Left forelimb (tissue), 1 donor: ENCODE measurements at places on chromosomes 6 and 20.

DNA sequence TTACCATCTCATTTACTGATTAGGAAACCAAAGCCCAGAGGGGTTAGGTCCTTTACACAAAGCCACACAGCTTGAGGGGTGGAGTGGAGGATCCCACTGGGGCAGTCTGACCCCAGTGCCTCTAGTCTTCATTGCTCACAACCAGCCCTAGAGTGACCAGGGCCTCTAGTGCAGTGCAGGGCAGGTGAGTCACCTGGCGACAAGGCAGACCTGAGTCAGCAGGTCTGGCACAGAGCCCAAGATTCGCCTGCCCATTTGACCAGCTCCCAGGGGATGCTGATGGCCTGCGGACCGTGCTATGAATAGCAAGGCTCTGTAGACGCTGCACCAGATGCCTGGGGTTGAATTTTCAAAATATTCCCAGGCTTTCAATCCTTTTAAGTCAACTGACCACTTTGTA, 29.9 kb downstream of the CDH26 start:
- DNase-seq = no peak

DNA sequence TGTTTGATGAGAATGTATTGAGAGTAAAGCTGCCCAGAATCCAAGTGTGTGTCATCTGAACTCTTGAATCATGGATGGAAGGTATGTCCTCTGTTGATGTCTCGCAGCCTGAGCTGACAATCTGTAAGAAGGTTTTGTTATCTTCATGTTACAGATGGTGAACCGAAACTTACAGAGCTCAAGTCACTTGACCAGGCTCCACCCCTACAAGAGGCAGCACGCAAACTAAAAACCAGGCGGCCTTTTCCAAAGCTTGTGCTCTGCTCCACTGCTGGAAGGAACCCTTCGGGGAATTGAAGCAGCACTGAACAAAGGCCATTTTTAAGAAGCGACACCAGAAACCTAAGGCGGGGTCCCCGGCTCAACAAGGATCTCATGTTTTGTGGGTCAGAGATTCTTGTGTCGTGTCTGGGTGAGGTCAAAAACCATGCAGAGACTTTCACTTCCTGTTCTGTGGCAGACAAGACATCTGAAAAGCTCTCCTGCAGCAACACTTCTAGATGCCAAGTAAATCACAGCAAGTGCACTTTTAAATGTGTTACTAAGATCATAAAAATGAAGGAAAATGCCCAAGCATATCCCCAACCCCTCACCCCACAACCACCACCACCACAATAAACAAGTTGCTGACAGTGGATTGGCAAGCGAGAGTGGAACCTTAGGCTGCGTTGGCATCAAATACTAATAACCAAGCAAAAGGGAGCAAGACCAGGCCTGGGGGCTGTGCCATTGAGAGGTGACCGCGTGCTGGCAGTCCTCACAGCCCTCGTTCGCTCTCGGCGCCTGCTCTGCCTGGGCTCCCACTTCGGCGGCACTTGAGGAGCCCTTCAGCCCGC, 27.3 kb downstream of the NQO2 start:
- no peak for DNase-seq

DNA sequence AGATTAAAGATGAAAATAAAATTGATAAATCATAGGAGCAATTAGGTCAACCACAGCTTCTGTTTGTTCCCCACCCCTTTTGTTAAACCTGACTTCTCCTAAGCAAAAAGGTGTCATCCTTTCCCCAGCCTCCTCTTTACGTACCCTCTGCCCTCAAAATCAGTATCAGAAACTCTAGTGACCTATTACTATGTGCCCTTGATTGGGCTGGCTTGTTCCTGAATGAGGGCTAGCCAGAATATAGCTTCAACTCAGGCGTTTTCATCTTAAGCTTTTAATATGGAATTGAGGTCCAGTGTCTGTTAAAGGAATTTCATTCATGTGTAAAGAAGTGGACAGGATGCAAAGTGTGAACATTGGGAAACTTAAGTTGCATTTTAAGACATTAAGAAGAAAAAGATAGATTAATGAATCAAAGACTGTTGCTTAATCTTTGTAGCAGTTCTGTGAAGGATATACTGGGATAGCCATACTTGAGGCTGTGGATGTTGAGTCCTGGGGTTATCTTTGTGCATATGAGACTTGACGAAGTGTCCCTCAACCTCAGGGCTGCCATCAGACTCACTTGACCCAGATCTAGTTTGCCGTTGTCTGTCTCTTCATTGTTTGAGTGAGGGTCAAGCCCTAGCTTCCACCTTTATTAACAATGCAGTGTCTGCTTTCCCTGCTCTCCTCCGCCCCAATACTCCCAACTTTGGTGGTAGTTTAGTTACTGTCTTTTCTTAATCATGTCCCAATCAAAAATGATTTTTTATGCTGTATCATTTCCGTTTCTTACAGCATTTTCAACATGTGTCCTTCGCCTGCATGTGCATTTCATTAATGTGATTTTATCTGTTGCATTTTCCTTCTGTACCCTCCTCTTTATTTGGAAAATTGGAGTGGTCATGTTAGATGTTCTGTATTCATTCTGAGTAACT, 1.9 kb downstream of the TBPL1 start:
- DNase-seq = no peak

DNA sequence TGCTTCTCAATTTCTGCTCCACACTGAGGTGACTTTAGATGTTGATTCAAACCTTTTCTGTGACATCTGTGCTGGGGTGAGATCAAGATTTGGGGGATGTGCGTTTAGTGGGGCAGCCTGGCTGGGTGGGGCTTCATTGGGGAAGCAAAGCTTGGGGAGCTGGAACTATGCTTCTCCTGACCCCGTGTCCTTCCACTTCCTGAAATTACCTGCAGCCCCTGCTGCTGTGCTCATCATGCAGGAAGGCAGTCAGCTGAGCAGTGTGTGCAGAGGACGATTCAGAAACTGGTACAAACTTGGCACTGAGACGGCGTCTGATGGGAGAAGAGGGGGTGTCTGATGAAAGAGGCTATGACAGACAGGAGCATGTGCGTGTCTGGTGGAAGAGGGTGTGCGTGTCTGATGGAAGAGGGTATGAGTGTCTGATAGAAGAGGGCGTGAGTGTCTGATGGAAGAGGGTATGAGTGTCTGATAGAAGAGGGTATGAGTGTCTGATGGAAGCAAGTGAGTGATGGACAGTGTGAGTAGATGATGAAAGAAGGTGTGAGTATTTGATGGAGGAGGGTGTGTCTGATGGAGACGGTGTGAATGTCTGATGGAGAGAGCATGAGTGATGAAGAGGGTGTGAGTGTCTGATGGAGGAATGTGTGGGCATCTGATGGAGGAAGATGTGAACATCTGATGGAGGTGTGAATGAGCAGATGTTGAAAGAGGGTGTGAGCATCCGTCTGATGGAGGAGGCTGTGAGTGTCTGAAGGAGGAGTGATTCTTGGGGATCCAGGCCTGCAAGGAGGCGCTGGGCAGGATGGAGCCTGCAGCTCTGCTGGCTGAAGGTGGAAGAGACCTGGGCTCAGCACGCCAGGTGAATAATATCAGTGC, 103.4 kb downstream of the SYCP2 start:
- peak; percentile 38 for DNase-seq

DNA sequence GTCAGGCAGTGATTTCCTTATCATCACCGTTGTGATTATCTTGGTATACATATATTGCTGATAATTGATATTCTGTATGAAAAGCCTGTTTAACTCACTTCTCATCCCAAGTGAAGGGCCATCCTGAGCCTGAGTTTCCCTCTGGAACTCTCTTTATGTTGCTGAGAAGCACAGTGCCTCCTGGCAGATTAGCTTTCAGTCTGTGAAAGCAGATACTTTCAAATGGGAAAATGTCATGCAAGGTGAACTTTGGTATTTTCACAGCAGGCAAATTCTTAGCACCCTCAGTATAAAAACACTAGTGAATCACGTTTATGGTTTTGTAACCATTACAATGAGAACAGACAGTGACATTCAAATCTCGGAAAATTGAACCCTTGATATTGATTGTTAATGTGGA, 151.6 kb downstream of the PRIM2 start:
- DNase-seq = no peak

DNA sequence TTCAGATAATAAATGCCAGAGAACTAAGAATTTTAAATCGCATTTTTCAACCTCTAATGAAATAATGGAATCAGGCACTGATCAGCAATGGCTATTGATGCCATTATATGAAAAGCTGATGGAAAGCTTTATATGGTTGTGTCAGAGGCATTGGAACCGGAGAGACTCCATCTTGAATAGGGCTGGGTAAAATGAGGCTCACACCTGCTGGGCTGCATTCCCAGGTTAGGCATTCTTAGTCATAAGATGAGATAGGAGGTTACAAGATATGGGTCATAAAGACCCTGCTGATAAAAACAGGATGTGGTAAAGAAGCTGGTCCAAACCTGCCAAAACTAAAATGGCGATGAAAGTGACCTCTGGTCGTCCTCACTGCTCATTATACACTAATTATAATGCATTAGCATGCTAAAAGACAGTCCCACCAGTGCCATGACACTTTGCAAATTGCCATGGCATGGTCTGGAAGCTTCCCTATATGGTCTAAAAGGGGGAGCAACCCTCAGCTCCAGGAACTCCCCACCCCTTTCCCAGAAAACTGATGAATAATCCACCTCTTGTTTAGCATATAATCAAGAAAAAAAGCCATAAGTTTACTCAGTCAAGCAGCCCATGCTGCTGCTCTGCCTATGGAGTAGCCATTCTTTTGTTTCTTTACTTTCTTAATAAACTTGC, 40.2 kb upstream of the CD83 start:
- no peak for DNase-seq

DNA sequence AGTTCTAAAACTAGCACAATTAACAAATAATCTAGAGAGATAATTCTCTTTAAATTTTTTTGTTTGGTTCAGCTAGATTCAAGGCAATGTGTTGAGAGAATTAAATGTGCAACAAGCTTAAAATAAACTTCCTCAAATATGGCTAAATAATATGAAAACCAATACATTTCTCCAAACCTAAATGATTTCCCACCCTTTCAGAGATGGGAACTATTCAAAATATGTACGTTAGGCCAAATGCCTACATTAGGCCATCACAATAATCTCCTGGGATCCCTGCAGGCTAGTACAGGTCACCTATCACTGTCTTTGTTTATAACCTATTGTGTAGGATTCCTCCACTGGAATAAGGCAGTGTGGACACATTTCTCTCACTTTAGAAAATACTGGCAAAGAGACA, 1.7 kb downstream of the FAXC start:
- DNase-seq = no peak

DNA sequence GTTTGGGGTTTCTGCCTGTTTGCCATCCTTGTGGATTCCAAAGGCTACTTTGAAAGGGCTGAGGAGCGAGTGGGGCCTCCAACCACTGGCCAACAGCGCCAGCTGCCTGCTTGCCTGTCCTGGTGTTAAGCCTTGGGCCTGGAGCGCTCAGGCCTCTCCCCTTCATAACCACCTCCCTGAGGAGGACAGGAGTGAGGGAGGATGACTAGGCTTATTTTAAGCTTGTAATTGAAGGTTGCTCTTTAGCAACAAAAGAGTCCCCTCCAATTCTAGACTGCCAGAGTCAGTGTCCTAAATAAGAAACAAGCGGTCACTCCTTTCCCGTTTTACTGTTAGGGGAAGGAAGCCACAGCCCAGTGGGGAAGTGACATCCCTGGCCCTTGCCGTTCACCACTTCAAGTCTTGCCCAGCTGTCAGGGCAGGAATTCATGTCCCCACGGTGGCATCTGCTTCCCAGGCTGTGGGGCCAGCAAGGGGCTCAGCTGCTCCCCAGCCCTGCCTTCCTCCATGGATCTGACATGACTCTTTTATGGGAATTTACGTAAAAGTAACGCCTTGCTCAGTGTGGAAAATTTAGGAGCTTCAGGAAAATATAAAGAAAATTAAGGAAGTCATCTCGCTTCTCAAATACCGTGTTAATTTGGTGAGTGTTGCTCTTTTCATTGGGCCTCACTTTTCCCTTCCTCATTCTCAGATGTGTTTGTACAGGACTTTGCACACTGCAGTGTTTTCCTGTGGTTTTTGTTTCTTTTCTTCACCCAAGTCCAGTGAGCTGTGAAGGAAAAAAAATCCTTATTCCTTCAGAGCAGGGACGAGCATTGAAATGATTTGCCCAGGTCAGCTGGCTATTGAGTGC, 57.8 kb downstream of the SSR1 start:
- DNase-seq = no peak

DNA sequence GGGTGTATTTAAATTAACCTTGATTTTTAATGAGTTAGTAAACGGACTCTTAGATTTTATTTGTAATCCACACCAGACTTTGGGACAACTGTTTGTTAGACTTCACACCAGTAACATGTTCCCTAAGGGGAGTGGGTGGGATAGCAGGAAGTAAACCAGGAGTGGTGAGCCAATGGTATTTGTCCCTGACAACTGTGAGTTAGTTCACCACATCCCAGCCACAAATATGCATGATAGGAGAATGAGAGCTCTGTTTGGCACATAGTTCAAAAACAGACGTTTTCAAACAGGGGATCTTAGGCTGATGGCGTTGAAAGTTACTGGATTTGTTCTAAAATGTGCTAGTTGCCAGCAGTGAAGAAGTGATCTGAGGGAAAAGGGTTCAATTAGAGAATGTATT, 18.7 kb upstream of the COL10A1 start:
- no peak for DNase-seq
